ENCODE measurements at places on chromosomes 12 and 14.

DNA sequence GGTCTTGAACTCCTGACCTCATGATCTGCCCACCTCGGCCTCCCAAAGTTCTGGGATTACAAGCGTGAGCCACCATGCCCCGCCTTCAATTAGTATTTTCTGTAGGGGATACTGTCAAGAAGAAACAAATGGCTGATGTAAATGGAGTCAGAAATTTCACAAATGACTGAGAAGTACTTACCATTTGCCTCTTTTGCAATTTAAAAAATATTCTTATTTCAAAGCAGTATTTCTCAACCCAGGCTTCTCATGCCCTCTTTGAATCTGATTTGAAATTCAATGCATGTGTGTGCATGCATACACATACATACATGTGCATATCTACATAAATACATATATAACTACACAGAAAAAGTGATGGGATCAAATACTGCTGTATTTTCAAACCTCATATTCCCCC is 4.4 kb downstream of the PSMA6 start:
- DNase-seq: no peak

GRCh38 chr12:54341378-54342300 is 16.7 kb downstream of the COPZ1 start:
- DNase-seq: no peak

- no peak for DNase-seq
These were observed at the start of gene ESRRB for GRCh38 chr14:76375947-76376404. ESRRB (plus strand) TSS chr14:76376137; CDS start chr14:76376402, 265 bp downstream.

- no peak for DNase-seq
These were observed 52.1 kb downstream of the EIF2S3B start for GRCh38 chr12:10557766-10558165.

DNA sequence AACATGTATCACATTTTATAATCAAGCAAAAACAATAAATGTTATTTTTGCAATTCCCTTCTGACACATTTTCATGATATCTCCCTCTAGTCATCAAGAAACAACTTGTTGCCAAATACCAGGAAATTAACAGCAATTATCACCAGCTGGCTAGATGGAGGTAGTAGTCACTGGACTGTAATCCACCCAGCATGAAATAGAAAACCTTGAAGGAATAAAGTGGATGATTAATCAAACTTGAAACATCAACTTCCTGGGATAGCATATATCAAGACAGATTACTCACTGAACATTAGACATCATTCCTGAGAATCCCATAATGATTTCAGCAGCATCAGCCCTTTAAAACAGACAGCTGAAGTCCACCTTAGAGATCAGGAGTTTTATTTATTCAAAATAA is 259.0 kb downstream of the CCDC59 start:
- DNase-seq: no peak

- no peak for DNase-seq
These were observed 9.1 kb downstream of the PRKCH start for GRCh38 chr14:61330511-61330910.

DNA sequence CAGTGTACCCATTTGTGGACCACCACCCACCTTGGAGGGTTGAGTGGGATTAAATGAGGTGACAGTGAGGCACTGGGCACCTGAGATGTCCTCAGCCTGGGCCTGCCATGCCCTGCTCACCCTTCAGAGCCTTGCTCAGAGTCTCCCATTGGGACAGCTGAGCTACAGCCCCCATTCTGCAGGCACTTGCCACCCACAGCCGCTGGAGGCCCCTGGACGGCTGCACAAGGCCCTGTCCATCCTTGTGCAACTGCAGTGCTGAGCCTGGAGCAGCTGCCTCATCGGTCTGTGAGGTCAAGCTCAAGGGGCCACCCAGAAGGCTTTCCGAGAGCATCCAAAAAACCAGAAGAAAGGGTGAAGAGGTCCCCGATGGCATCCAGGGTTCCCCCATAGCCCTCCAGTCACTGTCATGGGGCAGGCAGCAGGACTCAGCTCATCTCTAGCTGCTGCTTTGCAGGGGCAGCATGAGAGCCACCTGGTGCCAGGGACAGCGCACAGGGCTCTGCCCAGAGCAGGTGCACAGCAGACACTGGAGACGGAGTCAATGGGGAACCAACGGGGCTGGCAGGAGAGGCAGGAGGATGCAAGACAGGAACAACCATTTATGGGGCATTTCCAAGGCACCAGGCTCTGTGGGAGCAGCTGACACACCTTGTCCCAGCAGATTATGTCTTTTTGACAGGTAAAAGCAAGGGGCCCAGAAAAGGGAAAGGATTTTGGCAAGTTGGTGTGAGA is 84.6 kb downstream of the ARL6IP4 start:
- no peak for DNase-seq

GRCh38 chr14:68781161-68782021 is 11.5 kb downstream of the ZFP36L1 start:
- DNase-seq: peak; percentile 51

- DNase-seq: no peak
These were observed 1080.5 kb upstream of the FOXG1 start for GRCh38 chr14:27686137-27686536.

GRCh38 chr12:110281549-110282299 is 677 bp downstream of the ATP2A2 start:
- DNase-seq: peak; percentile 57

DNA sequence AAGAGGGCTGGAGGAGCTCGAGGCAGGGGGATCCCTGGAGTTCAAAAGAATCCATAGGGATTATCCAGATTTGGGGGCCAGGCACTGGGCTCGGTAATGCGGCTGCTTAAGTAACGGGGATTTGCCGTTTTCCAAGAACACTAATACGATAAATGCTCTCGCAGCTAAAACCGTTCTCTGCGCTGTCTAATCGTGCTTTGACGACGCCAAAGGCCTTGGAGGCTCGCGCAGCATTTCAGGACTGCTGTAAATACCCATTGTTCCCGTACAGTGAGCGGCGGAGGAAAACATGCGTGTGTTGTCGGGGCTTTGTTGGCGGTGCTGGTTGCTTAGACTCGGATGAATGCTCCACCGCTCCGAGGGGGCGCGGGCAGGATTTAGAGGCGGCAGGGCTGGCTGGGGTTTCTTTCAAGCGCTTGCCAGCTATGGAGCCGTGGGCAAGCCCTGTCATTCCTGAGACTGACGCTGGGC is 26.2 kb downstream of the DIO3 start:
- DNase-seq: no peak

GRCh38 chr12:96212456-96213375 is 18.5 kb downstream of the ELK3 start:
- no peak for DNase-seq

DNA sequence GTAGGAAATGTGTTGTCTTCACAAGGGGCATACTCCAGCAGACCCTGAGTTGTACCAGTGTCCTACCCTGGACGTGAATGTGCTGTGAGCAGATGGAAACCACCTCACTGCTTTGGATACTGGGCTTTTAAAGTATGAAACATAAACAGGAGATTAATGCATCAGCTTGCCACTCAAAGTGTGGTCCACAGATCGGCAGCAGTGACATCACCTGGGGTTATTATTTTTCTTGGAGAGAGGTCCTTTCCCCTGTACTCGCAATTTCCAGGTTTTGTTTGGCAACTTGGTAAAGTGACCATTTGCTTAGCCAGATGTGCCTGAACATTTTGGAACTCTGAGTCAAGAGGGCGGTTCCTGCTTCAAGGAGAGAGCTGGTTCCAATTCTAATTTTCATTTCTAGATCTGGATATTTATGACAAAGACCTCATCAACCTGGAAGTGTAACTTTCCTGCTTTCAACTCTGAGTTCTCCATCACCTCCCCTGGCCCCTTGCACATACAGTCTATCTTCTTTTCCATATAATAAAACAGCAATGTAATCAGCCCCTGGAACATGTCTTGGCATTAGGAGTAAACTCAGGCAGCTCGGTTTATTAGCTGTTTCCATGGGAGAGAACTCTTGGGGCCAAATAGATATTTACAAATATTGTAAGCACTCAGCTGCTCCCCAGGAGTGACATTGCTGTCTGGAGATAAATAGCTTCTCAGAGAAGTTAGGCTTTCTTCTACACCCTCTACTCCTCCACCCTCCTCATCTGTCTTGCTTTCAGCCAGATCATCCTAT is 237.0 kb upstream of the TBX3 start:
- no peak for DNase-seq

DNA sequence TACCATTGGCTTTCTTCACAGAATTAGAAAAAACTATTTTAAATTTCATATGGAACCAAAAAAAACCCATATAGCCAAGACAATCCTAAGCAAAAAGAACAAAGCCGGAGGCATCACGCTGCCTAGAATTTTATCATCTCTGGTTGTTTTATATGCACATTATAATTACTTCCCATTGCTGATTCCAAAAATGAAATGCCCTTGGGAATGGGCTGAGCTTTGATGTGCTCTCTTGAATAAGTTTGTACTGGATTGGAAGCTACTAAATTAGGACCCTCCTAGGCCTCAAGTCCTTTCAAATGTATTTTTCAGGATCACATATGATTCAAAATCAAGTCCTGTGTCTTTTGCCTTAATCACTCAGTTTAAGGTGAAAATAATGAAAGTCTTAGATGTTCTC is 58.9 kb upstream of the DUSP6 start:
- DNase-seq: no peak

GRCh38 chr12:30108666-30109065 is 324.9 kb upstream of the TMTC1 start:
- DNase-seq: no peak

DNA sequence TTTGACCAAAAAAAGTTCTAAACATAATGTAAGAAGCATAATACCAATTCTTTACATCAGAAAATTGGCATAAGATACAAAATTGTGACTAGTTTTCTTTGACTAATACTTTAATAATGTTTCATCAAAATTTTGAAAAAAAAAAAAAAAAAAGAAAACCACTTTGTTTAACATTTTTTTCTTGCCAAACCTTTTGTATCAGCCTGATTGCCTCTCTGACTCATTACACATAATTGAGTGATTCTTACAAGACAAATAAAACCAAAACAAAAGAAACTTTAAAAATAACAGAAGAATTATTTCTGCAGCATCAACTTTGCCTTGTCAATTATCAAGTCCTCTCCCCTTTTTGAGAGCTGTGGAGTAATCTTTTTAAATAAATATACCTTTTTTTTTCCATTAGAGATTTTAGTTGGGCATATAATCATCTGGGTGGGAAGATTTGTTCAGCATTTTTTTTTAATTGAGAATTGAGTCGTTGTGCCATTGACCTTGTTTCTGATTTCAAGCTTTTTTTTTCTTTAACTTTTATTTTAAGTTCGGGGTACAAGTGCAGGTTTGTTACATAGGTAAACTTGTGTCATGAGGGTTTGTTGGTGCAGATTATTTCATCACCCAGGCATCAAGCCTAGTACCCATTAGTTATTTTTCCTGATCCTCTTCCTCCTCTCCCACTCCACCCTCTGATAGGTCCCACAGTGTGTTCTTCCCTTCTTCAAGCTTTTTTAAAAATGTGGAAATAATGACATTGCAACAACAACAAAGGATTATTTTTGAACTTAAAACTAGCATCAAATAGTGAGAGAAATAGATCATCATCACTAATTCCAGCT is 45.8 kb upstream of the HMGA2 start:
- DNase-seq: no peak

DNA sequence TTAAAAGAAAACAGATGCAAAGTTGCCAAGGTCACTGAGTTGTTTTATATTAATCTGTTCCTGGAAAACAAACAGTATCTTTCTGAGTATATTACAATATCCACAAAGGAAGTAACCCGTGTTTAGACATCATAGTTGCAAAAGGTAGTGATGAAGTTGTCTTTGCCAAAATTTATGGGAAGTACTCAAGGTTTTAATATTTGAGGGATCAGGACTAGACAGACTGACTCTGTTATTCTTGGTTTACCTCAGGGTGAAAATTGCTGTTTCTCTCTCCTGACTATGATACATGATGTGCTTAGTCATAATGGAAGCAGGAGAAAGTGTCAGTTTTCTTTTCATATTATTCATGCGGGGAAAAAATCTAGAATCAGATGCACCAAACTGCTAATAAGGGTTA is 28.3 kb downstream of the TMEM233 start:
- DNase-seq: no peak

GRCh38 chr12:57614948-57615500 is 3.8 kb downstream of the ARHGEF25 start:
- no peak for DNase-seq

DNA sequence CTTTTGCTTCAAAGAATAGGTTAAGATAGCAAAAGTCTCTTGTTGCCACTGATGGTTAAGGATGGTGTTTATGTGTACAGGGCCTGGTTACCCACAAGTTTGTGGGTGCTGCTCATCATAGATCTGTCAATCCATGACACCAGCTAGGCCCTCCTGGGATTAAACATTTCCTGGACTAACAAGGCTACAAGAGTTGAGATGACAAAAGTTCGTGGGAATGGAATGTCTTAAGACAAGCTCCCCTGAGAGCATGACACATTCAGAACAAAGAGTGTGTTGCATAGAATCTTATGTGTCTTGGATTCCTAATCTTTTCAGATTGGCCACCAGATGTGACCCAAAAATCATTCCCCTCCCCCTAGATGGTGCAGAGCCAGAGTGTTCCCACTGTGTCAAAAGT is 592.5 kb upstream of the USP15 start:
- DNase-seq: no peak

- no peak for DNase-seq
These were observed 75.3 kb upstream of the SFSWAP start for GRCh38 chr12:131635491-131636122.

DNA sequence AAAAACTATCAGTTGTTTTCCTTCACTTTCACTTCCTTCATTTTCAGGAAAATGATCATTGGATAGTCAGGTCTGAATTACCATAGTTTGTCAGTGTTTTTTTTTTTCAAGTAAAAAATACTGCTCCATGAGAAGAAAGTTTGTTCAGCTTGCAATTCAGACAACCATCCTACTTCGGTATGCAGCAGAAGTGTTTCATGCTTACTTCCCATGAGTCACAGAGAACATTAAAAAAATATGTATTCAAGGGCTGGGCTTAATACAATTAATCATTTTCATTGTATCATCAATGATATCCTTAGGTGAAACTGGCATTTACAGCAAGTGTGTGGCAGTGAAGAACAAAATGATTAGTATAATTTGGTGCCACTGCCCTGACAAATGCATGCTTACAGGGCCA is 21.6 kb downstream of the PYM1 start:
- no peak for DNase-seq

Measured in stimulated activated CD4-positive, alpha-beta T cell treated with anti-CD3 and anti-CD28 coated beads, Interleukin-2, amount 100 ng/mL, for 24 hours (primary cell).